ENCODE measurements at places on chromosomes 2 and 18.

DNA sequence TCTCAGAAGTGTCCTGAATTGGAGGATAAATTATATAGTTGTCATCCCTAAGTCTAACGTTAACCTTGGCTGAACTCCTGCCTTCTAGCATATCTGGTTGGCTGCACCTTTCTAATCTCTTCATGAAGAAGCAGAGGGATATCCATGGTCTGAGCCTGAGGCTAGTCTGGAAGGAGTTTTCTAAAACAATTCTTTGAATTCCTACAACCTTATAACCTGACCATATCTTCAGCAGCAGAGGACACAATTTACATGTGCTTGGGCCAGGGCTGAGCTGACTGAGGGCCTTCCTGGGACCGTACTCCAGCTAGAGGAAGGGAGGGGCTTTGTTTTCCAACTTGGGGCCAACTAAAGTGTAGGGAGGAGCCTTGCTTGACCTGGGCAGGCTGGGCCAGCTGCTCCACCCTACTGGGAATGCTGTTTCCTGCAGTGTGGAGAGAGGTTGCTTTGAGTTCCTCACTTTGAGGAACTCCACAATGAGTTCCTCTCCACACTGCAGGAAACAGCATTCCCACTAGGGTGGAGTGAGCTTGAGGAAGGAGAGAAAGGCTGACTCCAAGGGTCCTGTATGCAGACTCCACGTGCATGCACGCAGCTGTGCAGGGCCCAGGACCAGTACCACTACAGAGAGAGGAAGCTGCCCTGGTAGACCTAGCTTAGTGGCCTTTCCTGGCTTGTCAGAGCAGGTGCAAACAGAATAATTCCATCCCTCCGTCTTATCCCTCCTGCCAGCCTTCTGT is 19.6 kb downstream of the CEP68 start:
- no peak for DNase-seq

- DNase-seq, result no peak
Measured at GRCh38 chr2:186327251-186327868, 158.7 kb upstream of the ZC3H15 start.

- no peak for DNase-seq
Measured at GRCh38 chr2:120448961-120449810, 103.2 kb downstream of the INHBB start.

- peak; percentile 52 for DNase-seq
Measured at GRCh38 chr2:200705305-200706041, 106.2 kb upstream of the BZW1 start.

DNA sequence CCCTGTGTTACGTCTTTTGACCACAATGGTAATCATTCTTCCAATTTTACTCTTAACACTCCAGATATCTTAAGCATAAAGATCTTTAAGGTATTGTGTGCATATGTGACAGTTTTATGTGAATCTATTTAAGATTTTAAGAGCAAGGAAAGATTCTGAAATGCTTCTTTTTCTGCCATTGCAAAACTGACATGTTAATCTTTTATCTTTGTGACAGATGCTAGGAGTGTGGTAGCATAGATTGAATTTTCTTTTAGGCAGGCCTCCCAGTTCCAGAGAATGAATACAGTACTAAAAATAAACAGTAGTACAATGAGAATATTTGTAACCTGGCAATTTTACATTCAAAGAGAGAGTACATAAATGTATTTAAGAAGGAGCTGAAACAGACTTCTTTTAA is 232.5 kb upstream of the ZSWIM2 start:
- no peak for DNase-seq

GRCh38 chr2:4246364-4247131 is 543.2 kb downstream of the DCDC2C start:
- no peak for DNase-seq

- no peak for DNase-seq
Measured at GRCh38 chr2:172249334-172249733, 146.6 kb upstream of the DLX2 start.

DNA sequence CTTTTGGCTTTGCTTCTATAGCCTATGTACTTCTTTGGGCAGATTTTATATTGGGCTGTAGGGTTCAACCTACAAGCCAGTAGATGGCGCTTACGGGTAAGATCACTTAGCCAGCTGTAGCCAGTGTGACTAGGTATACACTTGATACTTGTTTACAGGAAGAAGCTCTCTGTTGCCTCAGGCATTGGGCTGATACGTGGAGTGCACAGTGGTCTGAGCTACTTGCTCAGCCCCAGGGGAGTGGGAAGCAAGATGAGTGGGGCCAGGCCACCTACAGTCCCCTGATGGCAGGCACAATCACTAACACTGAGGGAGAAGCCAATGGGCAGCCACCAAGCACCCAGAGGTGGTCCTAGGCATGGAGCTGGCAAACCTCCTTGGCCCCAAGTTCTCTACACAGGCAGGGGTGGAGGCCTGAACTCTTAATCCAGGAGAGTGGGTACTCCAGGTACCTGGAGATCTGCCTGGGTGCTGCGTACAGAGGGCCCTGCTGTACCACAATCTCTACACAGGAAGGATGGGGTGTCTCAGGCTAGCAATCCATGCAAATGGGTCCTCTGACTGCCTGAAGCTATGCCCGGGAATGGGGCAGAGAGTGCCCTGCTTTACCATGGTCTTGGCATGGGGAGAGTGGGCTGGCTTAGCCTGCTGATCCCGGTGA is 122.2 kb downstream of the NCOA1 start:
- DNase-seq, result peak; percentile 32

GRCh38 chr2:166134252-166135151 is 6.7 kb upstream of the SCN1A start:
- no peak for DNase-seq

GRCh38 chr18:46237891-46238290 is 133.7 kb downstream of the HAUS1 start:
- DNase-seq, result no peak

- DNase-seq, result no peak
Measured at GRCh38 chr18:3528231-3528630, 78.3 kb downstream of the TGIF1 start.

GRCh38 chr2:218691234-218691633 is 19.3 kb downstream of the STK36 start:
- DNase-seq, result peak; percentile 51

DNA sequence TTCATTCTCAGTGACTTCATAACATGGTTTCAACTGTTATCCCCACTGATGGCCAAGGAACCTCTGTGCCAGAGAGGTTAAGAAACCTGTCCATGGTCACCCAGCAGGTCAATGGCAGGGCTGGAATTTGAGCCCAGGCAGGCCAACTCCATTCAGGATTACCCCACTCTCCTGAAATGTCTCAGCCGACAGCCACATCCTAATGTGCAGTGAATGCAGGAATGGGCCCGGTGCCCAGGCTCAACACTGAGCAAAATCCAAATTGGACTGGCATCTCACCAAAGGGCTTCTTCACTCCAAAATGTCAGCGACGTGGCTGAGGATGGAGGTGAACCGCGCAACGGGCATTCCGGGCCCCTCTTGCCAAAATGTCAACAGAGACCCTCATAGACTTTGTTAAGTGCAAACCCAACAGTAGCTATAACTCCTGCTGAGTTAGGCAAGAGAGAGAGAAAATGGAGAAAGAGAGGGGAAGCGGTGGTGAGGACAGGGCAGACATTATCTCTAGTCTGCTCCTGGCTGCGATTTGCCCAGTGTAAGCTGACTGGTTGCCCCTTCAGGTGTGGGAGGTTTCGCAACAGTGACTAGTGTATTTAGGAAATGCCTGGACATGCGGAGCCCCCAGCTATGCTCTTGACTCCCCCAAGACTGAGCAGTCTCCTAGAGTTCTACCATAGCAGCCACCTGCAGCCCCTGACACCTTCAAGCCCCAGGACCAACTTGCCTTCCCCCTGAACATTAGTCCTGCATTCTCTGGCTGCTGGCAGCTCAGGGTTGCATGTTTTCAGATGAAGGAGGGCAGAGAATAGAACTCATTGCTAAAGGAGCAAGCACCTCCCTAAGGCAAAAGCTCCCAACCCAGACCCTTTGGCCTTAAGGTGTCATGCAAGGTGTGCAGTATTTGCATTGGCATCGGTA is 167.7 kb downstream of the ANAPC1 start:
- DNase-seq, result peak; percentile 42

DNA sequence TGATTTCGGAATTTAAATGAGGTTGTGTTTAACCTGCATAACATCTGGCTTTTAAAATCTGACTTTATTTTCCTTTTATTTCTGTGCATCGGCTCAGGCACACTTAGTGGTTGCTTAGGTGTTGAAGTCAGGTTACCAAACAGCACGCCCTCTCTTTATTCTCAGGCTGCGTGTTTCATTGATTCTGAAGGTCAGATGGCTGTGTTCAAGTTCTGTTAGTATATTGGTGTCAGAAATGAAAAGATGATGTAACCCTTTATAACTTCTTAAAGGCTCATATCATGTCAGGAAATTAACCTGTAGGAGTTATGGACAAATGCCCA is 246.5 kb downstream of the LDLRAD4 start:
- DNase-seq, result no peak

DNA sequence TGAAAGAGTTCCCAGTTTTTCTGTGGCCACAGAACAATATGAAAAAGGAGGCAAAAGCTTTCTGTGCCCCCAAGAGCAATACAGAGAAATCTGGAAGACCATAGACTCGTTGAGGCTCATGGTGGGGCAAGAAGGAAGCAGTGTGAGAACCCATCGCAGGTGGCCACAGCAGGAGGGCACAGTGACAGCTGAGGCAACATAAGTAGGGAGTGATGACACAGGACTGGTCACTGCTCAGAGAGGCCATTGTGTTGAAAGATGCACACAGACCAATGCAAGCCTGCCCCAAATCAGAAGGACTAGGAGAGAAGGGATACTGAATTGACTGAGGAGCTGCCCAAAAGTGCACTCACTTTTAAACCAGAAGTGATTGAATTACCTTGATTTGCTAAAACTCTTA is 483.6 kb downstream of the EPHA4 start:
- no peak for DNase-seq

Measured in foreskin fibroblast (primary cell).